ENCODE measurements at places on chromosomes 11 and 22.

GRCh38 chr22:37211075-37211865 lies 1.0 kb downstream of the SSTR3 start:
- no peak for DNase-seq

DNA sequence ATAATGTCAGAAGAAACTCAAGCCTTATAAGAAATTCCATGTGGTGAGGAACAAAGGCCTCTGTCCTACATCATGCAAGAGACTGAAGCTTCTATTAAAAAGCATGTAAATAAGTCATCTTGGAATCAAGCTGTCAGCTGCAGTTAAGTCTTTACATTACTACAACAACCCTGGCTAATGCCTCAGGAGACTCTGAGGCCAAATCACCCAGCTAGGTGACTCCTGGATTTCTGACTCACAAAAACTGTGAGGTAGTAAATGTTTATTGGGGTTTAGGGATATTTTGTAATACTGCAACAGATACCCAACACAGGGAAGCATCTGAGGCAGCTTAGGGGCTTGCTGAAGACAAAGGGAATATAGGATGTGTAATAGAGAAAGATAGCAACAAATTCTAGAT lies 89.6 kb downstream of the C11orf87 start:
- DNase-seq = no peak

DNA sequence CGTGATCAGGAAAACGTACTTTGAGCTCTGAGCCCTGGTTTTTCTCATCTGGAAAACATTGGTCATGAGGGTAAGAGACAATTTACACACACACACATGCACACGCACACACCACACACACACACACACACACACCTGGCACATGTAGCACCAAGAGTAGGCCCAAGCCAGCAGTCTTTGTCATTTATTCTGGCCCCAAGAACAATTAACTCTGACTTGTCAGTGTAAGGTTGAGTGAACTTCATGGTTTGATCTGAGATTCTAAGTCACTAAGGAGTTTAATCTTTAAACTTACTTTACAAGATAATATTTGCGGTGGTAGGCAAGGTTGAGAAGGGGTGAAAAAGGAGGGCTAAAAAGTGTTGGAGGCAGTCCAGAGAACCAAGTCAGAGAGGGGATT lies 44.1 kb downstream of the MMP20 start:
- DNase-seq = no peak

- no peak for DNase-seq
Observed at GRCh38 chr11:61764606-61765260, 12.3 kb downstream of the MYRF start.

GRCh38 chr11:120195601-120196320 lies 15.1 kb upstream of the OAF start:
- DNase-seq = no peak

DNA sequence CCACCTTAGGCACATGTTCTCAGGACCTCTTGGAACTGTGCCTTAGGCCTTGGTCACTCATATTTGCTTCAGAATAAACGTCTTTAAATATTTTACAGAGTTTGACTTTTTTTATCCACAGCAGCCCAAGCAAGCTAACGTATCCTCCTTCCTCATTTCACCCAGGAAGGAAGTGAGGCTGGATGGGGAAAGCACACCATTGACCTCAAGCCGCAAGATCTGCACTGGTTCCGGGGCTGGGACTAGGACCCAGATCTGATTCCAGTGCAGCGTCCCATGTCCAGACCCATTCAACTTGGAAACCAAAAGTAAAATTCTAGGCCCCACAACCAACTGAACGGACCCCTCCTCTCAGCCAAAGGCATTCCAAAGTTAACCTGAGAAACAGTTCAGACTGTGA lies 2.4 kb upstream of the LGALS12 start:
- no peak for DNase-seq

GRCh38 chr11:4041731-4042391 lies 52.7 kb upstream of the RRM1 start:
- no peak for DNase-seq

DNA sequence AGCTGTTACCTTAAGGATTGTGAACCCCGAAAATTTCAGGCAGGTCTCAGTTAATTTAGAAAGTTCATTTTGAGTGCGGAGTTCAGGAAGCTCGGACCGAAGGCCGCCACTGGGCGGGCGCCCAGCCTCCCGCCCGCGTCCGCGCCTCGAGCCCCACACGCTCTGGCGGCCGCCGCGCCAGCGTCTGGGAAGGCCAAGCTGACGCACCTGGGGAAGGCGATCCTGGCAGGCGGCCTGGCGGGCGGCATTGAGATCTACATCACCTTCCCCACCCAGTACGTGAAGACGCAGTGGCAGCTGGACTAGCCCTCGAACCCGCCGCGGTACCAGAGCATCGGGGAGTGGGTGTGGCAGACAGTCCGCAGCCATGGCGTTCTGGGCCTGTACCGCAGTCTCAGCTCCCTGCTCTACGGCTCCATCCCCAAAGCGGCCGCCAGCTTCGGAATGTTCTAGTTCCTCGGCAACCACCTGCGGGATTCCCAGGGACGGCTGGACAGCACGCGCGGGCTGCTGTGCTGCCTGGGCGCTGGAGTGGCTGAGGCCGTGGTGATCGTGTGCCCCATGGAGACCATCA lies 79.5 kb downstream of the CCDC83 start:
- no peak for DNase-seq

DNA sequence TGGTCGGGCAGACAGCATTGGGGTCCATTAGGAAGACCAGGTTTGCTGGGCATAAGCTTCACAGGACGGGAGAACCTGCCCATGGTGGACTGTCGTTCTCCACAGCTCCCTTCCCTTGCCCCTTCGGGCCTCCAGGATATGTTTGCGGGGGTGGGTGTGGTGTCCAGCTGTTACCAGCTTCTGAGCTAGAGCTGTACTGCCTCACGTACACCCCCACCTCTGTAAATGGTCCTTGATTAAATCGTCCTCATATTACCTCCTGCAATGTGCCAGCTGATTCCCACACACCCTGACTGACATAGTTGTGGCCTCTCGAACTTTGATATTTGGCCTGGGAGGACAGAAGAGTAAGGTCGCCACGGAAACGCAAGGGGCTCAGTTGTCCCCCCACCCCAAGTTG lies 16.2 kb upstream of the BCR start:
- DNase-seq = no peak

GRCh38 chr11:75536786-75537641 lies 11.3 kb upstream of the GDPD5 start:
- DNase-seq = no peak

DNA sequence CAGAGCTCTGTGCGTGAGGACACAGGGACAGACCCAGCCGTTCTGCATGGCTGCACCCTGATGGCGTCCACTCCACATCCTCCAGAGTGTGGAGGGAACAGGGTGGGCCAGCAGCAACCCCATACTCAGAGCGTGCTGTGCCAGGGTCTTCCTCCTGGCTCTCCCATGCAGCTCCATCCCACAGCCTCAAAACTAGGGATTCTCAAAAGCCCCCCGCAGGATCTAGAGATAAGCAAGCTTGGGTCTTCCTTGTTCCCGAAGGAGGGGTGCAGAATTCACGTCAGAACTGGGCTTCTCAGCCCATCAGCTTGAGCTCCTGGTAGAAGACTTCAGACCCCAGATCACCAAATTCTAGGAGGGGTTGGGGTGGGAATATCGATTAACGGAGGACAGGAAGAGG lies 858.8 kb downstream of the TBC1D22A start:
- DNase-seq = no peak

GRCh38 chr11:37182031-37182430 lies 584.0 kb upstream of the RAG2 start:
- DNase-seq = no peak

- DNase-seq = no peak
Observed at GRCh38 chr22:19520007-19520406, 4.2 kb downstream of the CLDN5 start.

- no peak for DNase-seq
Observed at GRCh38 chr11:18390088-18390487, 4.3 kb upstream of the LDHA start.

DNA sequence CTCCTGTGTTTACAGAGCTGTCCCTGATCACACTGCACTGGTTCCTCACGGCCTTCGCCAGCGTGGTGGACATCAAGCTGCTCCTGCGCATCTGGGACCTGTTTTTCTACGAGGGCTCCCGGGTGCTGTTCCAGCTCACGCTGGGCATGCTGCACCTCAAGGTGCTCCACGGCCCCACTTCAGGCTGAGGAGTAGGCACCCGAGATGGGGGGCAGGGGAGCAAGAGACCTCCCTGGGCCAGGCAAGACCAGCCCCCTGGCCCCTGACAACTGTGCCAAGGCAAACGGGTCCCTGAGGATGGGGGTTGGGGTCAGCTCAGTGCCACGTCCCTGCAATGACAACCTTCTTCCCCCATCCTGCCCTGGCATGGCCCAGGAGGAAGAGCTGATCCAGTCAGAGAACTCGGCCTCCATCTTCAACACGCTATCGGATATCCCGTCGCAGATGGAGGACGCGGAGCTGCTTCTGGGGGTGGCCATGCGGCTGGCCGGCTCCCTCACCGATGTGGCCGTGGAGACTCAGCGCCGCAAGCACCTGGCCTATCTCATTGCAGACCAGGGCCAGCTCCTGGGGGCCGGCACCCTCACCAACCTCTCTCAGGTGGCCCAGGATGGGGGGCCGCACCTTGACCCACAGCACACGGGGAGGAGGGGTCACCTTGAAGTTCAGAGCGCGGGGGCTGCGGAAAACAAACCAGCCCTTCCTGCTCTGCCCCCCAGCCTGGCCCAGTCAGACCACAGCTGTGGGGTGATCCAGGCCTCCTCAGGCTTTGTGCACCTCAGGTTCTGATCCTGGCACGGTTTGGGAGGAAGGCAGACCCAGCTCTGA lies 35.9 kb downstream of the SGSM3 start:
- no peak for DNase-seq
